Cardiac atrium fibroblast (primary cell): ENCODE measurements at places on chromosomes 1 and 21. TPM values are rescaled to one million over a fixed set of nuclear protein-coding genes. Genes with fewer than 3 reads are reported as not detected.

Gene ETV3L
- not detected in 2 replicates for total RNA-seq

Gene S100A14
- not detected in 2 replicates for total RNA-seq

Gene ORC1
- total RNA-seq: 1.6 and 2.0 TPM in 2 replicates

Gene LAX1
- total RNA-seq: not detected in 2 replicates

Gene SLC9C2
- total RNA-seq: 2.7 and 7.8 TPM in 2 replicates

Gene RBP7
- total RNA-seq: 5.1 TPM in 1 of 2 replicates, not detected in the other

Gene DHX9
- total RNA-seq: 67.2 and 99.1 TPM in 2 replicates

Gene BCAR3
- 44.8 and 45.7 TPM in 2 replicates for total RNA-seq

Gene MANEAL
- total RNA-seq: 0.54 TPM in 1 of 2 replicates, not detected in the other

Gene KRTAP19-3
- not detected in 2 replicates for total RNA-seq

Gene SH3BGR
- total RNA-seq: 3.6 and 5.3 TPM in 2 replicates

Gene RNU1-4
- total RNA-seq: not detected in 2 replicates

Gene B3GALT5
- not detected in 2 replicates for total RNA-seq

Gene ADORA1
- not detected in 2 replicates for total RNA-seq

Gene FCGR3B
- total RNA-seq: not detected in 2 replicates

Gene TCP10L
- total RNA-seq: not detected in 2 replicates

Gene KIF26B
- 0.36 and 0.65 TPM in 2 replicates for total RNA-seq

Gene HSD11B1
- total RNA-seq: 16.6 and 177 TPM in 2 replicates

Gene F5
- not detected in 2 replicates for total RNA-seq

Gene AMY2A
- total RNA-seq: not detected in 2 replicates

Gene LCE2B
- not detected in 2 replicates for total RNA-seq

Gene ADAM30
- not detected in 2 replicates for total RNA-seq
